Daoy (cell line): ENCODE measurements at places on chromosomes 2 and 18. TPM values are rescaled to one million over a fixed set of nuclear protein-coding genes. Genes with fewer than 3 reads are reported as not detected.

Gene BCL11A
- total RNA-seq: 4.5 and 7.8 TPM in 2 replicates

Gene CHPF
- 51.1 and 69.0 TPM in 2 replicates for total RNA-seq

Gene FIGN
- total RNA-seq: 0.57 and 5.8 TPM in 2 replicates

Gene ABCG8
- not detected in 2 replicates for total RNA-seq

Gene CCL20
- total RNA-seq: 3.8 and 4.0 TPM in 2 replicates

Gene NLRC4
- not detected in 2 replicates for total RNA-seq

Gene ASB3
- total RNA-seq: 24.4 and 24.5 TPM in 2 replicates

Gene KCNG2
- not detected in 2 replicates for total RNA-seq

Gene NAT8
- not detected in 2 replicates for total RNA-seq

- no peak for DNase-seq
These were observed 10.3 kb downstream of the CEP76 start for GRCh38 chr18:12692206-12692605.

- no peak for DNase-seq
These were observed 18.6 kb downstream of the SLC16A14 start for GRCh38 chr2:230050136-230050535.

DNA sequence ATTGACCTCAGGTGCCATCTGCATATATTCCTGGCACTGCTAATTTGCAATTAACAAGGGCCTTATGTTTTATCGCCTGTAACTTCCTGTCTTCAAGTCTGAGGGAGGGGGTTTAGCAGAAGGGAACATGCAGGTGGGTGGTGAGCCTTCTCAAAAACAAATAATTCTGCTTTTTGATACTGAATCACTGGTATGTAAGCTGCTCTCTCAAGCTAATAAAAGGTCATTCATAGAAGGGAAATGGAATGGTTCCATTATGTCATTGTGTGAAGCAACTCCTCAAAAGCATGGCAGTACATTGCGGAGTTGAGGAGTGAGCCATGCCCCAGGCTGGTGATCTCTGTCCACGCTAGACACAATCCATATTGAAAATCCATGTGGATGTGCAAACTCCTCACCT lies 414.8 kb upstream of the ID2 start:
- DNase-seq: no peak

DNA sequence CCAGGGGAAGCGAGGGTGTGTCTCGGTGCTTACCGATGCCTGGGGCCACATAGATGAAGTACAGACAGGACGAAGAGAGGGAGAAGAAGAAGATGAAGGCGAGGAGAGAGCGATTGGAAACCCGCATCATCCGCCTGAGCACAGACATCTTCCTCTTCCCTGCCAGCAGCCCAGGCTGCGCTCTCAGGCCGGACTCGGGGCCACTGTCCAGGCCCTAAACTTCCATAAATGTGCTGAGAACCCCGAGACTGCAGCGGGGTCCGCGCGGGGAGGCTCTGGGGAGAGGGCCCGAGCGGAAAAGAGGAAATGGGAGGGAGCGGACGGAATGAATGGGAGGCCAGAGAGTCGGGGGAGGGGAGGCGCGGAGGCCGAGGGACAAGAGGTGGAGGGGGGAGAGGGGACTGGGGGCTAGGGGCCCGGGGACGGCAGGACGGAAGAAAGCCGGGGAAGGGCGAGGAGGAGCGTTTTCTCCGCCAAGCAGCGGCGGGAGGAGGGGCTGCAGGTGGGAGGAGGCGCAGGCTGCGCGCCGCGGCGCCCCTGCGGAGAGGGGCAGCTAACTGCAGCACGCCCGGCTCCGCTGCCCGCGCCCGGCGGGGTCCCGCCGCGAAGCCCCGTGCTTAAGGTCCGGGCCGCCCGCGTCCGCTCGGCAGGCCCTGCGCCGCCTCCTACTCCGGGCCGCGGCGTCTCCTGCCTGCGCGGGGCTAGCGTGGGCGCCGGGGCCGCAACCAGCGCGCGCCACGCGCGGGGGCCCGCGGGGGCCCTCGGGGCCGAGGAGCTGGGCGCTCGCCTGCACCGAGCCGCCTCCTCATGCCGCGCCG lies at the start of gene B4GALT6:
B4GALT6 (minus strand) TSS at position 303 of the 818 bp plus-strand sequence; CDS start at position 148, 155 bp downstream.
- DNase-seq: peak; percentile 61

GRCh38 chr2:200408428-200409316 lies 101.2 kb downstream of the KCTD18 start:
- peak; percentile 74 for DNase-seq

DNA sequence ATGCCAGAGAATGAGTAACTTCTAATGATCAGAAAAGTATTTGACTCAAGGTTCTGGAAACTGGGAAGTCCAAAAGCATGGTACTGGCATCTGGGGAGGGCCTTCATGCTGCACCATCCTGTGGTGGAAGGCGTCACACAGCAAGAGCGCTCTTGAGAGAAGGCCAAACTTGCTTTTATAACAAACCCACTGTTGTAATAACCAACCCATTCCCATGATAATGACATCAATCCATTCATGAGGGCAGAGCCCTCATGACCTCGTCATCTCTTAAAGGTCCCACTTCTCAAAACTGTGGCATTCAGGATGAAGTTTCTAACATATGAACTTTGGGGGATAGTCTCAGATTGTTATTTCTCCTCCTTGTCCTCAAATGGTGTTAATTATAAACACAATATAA lies 67.8 kb downstream of the COA5 start:
- DNase-seq: no peak

DNA sequence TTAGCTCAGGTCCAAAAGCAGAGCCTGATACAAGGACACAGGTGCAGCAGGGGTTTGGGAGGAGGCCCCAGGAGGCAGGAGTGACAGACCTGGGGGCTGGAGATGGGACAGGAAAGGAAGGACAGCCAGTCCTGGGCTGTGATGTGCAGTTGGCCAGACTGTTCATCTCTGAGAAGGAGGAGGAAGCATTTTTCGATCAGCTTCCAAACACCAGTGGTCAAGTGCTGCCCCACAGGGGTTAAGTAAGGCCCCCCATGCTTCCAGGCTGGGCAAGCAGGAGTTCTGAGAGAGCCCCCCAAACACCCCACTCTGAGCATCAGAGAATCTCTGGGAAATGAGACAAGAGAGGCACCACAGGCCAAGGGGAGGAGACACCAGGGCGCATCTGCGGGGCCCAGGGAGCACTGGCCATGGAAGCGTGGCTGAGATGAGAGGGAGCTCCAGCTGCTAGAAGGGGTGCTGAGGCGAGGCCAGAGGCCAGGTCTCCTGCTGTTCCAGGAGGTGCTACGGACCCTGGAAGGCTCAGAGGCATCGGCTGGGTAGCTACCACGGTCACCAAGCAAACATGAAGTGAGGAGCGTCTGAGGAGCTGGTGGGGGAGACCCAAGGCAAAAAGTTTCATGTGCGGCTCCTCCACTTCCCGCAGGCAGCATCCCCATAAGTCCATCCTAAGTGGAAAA lies 5.6 kb upstream of the HDAC4 start:
- DNase-seq: no peak

- no peak for DNase-seq
These were observed 125.9 kb upstream of the SMAD7 start for GRCh38 chr18:49076654-49077166.

- no peak for DNase-seq
These were observed 159.6 kb upstream of the LMAN1 start for GRCh38 chr18:59518705-59519104.

DNA sequence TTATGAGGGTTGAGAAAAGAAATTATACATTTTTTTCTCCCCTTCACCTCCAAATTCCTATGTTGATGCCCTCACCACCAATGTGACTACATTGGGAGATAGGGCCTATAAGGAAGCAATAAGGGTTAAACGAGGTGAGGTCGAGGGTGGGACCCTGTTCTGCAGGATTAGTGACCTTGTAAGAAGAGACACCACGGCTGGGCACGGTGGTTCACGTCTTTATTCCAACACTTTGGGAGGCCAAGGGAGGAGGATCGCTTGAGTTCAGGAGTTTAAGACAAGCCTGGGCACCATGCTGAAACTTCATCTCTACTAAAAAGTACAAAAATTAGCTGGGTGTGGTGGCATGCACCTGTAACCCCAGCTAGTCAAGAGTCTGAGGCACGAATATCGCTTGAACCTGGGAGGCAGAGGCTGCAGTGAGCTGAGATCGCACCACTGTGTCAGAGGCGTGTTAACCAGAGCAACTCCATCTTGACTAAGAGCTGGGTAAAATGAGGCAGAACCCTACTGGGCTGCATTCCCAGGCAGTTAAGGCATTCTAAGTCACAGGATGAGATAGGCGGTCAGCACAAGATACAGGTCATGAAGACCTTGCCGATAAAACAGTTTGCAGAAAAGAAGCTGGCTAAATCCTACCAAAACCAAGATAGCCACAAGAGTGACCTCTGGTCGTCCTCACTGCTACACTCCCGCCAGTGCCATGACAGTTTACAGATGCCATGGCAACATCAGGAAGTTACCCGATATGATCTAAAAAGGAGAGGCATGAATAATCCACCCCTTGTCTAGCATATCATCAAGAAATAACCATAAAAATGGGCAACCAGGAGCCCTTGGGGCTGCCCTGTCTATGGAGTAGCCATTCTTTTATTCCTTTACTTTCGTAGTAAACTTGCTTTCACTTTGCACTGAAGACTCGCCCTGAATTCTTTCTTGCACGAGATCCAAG lies 77.0 kb downstream of the NCAPH start:
- DNase-seq: no peak

DNA sequence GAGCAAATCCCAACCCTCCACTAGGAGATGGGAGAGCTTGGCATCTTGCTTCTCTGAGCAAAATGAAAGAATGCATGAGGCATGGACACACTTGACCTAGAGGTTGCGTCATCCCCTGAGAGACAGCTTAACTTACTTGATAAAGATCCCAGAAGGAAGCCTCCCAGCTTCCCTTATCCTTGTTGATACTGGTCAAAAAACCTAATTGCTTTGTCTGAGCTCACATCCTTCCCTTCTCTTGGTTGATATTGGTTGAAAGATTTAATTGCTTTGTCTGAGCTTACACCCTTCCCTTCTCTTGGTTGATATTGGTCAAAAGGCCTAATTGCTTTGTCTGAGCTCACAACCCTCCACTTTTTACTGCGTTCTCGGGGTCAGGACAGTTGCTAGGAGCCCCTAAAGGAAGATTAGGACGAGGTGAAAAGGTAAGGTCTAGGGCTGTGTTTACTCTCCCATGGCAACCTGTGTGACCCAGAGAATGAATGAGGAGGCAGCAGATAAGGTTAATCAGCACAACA lies 12.2 kb upstream of the BOD1L2 start:
- peak; percentile 3 for DNase-seq

DNA sequence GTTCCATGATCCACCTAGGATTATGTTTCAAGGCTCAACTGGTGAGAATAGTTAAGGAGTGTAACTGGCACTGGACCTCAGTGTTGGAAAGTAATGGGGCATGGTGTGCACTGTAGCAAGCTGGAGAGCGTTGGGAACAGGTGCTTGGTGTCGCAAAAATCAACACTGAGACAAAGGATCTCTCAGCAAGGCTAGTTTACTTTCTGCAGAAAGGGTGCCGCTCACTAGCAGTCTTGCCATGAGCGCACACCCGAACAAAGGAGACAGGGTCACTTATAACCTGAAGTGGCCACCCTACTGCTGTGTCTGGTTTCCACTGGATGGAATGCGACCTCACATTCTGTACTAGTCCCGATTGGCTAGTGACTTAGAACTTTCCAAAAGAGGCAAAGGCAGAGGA lies 133.2 kb downstream of the TMEM17 start:
- no peak for DNase-seq

DNA sequence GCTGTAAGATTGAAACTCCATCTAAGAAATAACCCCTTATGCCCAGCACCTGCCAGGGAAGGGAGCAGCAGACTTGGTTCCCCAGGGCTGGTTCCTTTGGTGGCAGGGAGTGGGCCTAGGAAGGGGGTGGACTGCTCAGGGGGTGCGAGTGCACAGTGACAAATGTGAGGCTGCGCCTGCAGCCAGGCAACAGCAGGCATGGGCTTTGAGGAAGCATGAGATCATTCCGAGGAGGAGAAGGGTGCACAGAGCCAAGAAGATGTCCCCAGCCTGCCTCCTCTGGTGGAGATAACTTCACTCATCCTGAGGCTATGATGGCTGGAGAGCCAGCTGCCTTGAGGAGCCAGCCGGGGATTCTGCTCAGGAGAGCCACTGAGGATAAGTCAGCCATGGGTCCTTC lies 158.0 kb downstream of the CAPN13 start:
- DNase-seq: no peak

DNA sequence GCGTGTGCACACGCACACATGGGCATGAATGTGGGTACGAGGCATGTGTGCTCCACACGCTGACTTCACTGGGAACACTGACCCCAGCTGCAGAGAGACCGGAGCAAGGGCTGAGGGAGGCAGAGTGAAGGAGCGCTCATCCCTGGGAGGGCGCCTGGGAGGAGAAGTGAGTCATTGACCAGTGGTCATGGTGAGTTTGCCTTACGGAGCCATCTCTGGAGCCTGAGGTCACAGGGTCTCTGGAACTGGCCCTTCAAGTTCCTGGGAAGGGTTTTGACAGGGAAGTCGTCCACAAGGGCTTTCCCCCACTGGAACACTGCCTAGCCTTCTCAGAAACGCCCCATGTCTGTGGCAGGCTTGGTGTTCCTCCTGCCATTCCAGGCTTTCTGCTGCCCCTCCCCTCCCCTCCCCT lies 14.3 kb upstream of the TMEM185B start:
- DNase-seq: peak; percentile 81

DNA sequence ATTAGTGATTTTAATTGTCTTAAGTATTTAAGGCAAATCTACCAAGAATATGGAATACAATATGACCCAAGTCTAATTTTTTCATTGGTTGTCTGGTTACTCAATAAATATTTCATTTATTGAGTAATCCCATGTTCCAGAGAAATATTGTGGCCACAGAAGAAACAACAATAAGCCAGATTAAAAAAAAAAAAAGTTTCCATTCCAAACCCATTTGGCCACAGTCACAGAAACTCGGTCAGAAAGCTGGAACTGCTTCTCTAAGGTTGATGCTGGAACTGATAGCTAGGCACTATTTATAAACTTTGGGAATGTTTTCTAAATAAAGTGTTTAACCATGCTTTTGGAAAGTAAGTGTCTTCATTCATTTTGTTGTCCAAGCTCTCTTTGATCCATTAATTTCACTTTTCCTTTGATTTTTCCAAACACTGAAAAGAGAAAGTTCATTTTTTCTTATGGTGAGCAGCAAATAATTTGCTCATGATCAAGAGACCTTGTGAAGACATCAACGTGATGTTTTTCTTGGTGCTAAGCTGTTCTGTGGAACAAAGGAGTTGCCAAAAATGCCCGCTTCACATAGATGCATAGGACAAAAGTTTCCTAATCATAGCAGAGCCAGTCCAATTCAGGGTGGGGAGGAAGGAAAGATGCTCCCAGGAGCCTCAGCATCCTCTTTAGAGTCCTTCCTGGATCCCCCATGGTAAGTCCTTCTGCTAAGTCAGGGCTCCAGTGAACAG lies 72.1 kb upstream of the CCBE1 start:
- no peak for DNase-seq

DNA sequence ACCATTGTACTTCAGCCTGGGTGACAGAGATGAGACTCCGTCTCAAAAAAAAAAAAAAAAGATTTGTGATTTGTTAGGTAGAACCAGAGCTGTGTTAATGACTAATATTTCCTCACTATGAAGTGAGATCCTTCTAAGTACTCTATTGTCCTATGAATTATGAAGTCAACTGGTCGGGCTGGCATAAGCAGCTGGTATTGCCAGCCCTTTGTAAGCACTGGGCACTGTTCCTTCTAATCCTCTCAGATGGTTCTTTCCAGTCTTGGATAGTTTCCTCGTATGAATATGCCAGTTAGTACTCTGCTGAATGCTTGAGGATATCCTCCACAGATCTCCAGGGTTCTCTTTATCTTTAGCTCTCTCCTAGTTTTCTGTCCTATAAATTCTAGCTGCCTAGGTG lies 223.1 kb upstream of the SP5 start:
- DNase-seq: no peak
